Hematopoietic multipotent progenitor cell treated with erythropoietin and hydrocortisone succinate and interleukin-3 and kit ligand, for 15 days (in vitro differentiated cells): ENCODE measurements at places on chromosomes 11 and 22.

DNA sequence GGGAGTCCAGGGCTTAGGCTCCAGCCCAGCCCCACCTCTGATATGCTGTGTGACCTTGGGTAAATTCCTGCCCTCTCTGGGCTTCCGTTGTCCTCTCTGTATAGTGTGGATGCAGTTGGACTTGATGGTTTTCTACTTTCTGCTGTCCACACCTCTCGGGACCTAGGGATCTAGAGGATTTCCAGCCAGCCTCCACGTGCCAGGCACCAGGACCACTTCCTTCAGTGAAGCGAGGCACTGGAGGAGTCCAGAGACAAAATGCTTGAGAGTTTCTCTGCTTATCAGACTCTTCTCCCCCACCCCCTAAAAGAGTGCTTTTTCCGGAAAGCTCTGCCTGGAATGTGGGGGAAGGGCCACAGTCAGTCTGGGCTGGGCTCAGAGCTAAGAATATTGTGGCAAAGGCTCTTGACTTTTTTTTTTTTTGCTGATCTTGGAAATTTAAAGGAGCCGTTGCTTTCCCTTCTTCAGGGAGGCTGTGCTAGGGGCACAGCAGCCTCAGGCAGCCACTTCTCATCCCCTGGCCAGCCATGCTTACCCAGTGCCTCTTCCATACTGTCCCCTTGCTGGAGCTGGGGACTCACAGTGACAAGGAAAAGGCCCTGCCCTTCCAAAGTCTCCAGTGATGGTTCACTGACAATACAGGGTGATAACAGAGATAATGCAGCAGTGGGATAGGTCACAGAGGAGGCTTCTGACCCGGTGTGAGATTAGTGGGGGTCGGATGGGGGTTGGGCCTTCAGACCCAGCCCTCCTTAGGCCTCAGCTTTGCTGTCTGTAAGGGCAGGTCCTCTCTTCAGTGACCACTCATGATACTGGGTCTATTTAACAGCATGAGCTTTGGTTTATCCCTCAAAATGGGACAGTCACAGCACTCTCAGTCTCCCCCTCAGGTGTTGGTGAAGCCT, 2.9 kb upstream of the SERPINH1 start:
- no peak for DNase-seq

- DNase-seq = no peak
Observed at GRCh38 chr11:116955548-116955947, 118.1 kb upstream of the APOA1 start.

DNA sequence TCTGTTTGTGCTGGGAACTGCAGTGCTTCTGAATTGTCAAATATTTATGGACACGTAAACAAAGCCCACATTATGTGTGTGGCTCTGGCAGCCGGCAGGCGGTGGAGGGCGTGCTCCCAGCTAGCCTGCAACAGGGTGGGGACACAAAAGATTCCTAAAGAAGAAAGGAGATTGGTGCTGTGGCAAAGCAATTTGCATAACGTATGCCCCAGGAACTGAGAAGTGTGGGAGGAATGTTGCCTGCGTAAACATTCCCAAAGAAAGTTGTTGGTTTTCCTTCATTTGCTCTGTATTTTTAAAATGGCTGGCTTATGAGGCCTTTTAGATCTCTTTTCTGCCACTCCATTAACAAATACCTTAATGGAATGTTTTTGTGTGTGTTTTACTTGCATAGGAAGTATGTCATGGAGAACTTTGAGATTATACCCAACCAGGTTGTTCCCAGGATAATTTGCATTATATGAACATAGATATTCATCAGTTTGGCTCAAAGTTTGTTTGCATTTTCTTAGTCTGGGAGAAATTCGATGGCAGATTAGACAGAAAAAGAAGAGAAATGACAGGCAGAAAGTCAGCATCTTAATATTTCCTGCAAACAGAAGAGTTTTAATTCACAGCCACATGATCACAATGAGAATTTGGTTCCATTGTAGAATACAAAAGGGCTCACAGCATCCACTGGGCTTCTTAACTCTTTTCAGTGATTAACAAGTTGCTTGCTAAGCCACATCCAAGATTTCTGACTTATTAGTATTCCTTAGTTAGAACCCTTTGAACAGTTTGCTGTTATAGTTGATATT, 41.8 kb upstream of the DLAT start:
- no peak for DNase-seq

- no peak for DNase-seq
Observed at GRCh38 chr11:11757909-11758308, 83.9 kb upstream of the USP47 start.

DNA sequence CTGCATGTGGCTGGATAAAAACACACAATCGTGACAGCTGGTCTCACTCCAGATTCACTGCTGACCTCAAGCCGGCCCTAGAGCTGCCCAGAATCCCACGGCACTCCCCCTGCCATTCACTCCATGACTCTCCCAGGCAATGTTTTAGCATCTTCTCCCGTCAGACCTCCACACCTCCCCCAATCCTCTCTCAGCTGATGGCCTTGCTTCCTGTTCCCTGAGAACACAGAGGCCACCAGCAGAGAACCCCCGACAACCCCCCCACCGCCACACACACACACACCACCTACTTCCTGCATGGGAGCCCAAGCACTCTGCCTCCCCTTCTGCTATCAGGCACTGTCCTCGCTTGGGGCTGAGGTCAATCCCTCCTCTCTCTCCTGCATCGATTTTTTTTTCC, 9.3 kb downstream of the TNKS1BP1 start:
- no peak for DNase-seq

DNA sequence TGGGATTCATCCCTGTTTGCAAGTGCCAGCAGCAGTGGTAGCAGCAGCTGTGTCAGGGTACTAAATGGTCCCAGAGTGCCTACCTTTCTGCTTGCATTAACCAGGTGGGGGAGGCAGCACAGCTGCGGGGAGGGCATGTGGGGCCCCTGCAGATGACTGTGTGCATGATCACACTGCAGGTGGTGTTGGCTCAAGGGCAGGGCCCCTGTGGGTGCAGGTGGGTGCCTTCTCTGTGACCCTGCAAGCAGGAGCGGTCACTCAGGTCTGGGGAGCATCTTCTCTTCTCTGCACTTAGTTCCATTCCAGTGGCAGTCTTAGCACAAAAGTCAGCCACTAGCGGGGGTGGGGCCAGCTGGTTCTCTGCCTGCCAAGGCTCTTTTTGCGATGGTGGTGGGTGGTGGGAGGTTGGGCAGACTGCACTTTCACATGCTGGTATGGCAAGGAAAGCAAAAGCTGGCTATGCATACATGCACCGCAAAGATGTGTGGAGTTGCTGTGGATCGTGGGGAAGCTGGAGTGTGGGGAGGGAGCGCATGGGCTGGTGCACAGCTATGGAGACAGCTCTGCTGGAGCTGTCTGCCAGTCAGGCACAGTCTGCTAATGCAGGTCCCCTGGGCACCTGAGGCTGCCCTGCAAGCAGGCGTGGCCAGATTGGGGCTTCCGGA, 157.1 kb downstream of the DYNC2H1 start:
- DNase-seq = no peak
